ENCODE measurements at places on chromosomes 4 and X.

DNA sequence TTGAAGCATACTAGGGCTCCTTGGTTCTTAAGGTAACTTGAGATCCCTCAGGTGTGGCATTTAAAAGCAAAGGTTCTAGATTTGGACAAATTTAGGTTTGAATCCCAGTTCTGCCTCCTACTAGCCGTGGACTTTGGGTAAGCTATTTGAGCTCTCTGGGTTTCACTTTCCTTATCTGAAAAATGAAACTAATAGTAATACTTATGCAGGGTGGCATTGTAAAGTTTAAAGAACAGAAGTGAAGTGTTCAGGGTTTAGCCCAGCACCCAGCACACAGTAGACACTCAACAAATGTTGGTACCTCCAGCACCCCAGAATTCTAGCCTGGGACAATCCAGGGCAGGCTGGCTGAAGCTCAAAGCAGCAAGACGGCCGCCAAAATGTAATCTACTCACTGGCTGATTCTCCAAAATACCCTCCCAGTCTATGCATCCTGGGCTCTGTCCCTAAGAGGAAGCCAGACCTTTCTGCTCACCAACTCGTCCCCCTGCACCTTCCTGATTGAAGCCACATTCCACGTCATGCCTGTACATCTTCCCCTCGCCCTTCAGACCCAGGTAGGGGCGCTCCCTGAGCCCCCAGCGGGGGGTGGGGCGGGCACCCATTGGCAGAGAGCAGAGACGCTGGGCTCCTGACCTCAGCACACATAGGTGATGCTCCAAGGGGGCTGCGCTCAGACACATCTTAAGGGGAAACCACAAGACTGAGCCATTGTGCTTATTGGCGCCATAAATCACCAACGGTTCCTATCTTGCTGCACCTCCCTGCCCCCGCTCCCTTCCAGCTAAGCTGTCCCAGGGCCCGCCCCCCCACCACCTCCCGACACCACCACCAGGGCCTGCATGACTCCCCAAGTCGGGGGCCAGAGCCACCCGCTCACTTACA is 160.6 kb downstream of the BCOR start:
- peak; percentile 28 for DNase-seq

DNA sequence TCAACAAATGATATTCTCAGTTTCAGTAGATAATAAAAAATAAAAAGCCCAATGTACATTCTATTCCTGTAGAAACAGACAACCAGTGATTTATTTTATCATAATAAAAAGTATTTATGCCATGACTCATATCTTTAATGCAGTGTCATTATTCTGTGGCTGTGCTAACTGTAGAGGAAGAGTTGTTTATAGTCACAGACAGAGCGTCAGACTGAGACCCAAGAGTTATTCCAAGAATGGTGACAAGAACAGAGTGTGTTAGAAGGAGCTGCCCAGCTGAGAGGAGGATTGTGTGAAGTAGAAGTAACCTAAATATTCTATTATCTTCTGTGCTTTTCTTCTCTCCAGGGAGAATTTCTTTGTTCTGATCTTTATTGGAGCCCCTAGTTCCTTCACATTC is 210.7 kb downstream of the PPP1R2C start:
- no peak for DNase-seq

GRCh38 chr4:145956288-145956890 is 17.8 kb upstream of the ZNF827 start:
- peak; percentile 50 for DNase-seq

DNA sequence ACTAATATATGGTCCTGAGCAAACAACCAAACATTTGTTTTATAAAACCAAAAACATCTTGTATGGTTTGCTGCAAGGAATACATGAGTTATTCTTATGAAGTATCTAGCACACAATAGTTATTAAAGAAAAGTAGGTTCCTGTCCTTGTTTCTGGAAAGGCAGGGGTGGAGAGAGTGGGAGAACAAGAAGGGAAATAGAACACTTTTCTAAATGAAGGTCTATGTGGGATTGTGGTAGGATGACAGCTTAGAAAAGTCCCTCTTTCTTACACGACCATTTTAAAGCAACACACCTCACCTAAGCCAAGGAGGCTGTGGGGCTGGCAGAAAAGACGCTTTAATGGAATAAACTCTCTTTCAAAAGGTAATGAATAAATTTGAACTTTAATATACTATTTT is 164.6 kb downstream of the ARAP2 start:
- no peak for DNase-seq

DNA sequence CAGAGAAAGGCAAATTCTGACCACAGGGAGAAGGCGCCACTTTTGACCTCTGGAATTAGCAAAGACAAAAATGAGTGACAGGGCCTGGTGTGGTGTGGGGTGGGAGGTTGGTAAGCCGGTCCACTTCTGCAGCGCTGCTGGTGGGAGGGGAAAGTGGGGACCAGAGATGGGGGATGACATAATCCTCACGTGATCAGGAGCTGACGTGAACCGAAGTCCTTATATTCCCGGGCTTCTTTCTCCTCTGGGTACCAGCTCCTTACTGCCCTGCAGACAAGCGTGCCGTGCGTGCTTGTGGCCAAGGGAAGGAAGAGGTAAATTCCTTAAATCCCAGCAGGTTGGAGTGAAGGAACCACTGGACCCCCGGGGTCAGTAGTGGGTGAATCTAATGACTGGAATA is at the start of gene TCEAL7:
TCEAL7 (plus strand) TSS at position 249 of the 400 bp plus-strand sequence. CDS start 1,165 bp downstream, outside the sequence.
- no peak for DNase-seq

DNA sequence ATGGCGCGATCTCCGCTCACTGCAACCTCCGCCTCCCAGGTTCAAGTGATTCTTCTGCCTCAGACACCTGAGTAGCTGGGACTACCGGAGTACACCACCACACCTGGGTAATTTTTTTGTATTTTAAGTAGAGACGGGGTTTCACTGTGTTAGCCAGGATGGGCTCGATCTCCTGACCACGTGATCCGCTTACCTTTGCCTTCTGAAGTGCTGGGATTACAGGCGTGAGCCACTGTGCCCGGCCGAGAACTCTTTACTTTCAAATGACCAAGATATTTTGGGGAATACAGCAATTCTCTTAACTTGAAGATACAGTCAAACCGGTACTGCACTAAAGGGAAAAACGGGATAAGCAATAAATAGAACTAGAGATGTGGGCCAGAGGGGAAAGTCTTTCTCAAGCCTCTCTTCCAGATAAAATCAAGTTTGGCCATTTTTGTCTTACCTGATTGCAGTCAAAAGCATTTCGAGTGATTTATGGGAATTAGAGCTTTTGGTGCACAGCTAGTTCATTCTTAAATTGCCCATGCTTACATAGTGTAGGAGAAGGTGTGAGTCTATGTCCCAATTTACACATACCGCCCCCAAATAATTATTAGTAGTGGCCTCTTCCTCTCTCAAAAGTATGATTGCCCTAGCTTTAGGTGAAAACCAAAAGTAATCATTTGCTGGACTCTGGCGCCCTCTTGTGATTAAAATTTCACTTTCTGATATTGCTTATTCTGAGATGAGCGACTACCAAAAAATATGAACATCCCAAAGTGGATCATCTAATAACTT is 53.2 kb upstream of the ABCG2 start:
- peak; percentile 65 for DNase-seq

Data from CD4-positive, alpha-beta T cell treated with Interleukin-21 for 1 hour (primary cell).